ENCODE measurements at places on chromosomes 2 and 18. TPM values are rescaled to one million over a fixed set of nuclear protein-coding genes. Genes with fewer than 3 reads are reported as not detected.
A peak's percentile ranks its signal among the peaks of the same experiment; 100 is the strongest.

- DNase-seq = peak; percentile 72
Measured at GRCh38 chr2:191927319-191927867, 80.5 kb upstream of the CAVIN2 start.

ASIC4 gene
- total RNA-seq = under 0.01 TPM

FZD7 gene
- 14.7 TPM for total RNA-seq

- DNase-seq = no peak
Measured at GRCh38 chr2:238439917-238440316, 13.2 kb downstream of the ASB1 start.

- peak; percentile 13 for DNase-seq
Measured at GRCh38 chr2:169254774-169255173, 107.6 kb downstream of the LRP2 start.

DNA sequence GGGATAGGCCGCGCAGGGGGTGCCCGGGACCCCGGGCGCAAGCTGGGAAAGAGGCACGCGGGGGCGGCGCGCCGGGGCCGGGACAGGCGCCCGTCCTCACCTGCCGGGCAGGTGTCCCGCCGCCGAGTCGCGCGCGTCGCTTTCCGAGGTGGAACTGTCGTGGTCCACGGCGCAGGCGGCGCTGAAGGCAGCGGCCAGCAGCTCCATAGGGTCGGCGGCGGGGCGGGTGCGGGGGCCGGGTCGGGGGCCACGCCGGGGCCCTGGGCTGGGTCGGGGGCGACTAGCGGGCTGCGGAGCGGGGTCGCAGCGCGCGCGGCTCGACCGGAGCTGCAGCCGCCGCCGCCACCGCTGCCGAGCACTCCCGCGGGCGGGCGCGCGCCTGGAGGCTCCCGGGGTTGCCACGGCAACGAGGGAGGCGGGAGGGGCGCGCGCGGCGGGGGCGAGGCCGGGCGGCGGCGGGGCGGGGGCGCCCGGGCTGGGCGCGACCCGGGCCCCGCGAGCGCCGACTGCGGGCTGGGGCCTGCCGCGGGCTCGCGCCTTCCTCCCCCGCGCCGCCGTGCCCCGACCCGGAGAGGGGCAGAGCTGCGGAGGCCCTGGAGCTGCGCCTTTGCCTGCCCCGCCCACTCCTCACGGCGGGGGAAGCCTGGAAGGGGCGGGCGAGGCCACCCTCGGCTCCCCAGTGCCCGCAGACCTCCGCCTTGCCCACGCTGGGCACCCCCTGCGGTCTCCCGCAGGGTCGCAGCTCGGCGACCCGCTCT is 57.9 kb downstream of the SNORC start:
- no peak for DNase-seq

HS6ST1 gene
- total RNA-seq = 17.1 TPM

IL36B gene
- total RNA-seq = not detected

ALK gene
- total RNA-seq = not detected

GCG gene
- not detected for total RNA-seq

GRCh38 chr2:234446404-234447076 is 50.3 kb downstream of the ARL4C start:
- DNase-seq = peak; percentile 19

- DNase-seq = no peak
Measured at GRCh38 chr2:241797441-241798080, 11.4 kb upstream of the NEU4 start.

LYG2 gene
- not detected for total RNA-seq

- DNase-seq = no peak
Measured at GRCh38 chr2:222393733-222394267, 30.5 kb upstream of the SGPP2 start.

GRCh38 chr18:23330423-23330822 is 122.7 kb upstream of the RIOK3 start:
- no peak for DNase-seq

DNA sequence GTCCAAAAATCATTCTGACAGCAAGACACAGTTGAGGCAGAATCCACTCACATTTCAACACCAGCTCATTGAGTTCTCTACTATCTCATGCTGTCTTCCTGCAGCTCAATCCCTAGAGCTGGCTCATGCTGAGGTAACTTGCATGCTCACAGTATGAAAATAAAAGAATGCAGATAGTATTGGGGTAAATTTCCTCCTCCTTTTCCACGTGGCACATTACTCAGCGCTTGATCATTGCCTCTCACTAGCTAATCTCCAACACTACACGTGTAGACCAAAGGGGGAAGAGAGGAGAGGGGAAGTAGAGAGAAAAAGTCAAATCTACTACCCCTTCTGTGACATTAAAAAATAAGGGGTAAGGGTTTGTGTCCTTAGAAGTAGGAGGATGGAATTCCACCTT is 300.6 kb downstream of the AFF3 start:
- DNase-seq = no peak

TPRKB gene
- 20.6 TPM for total RNA-seq

FAM161A gene
- total RNA-seq = 2.2 TPM

TUBB8B gene
- total RNA-seq = 0.32 TPM

DNA sequence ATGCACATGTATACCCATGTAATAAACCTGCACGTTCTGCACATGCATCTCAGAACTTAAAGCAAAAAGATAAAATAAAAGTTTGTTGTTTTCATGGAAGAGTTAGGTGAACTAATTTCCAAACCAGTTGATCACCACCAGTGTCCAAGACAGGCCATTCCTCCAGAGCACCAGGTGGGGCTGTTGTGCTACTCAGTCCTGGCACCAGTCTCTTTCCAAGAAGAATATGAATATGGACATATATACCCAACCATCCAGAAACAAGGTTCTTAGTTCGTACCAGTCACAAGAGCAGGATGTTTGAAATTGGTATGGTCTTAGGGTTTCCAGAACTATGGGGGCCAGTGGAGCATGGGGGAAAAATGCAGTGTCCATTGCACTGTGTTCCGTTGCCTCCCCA is 17.2 kb upstream of the TNP1 start:
- no peak for DNase-seq

EVX2 gene
- total RNA-seq = not detected

GAREM2 gene
- total RNA-seq = 0.97 TPM

DNA sequence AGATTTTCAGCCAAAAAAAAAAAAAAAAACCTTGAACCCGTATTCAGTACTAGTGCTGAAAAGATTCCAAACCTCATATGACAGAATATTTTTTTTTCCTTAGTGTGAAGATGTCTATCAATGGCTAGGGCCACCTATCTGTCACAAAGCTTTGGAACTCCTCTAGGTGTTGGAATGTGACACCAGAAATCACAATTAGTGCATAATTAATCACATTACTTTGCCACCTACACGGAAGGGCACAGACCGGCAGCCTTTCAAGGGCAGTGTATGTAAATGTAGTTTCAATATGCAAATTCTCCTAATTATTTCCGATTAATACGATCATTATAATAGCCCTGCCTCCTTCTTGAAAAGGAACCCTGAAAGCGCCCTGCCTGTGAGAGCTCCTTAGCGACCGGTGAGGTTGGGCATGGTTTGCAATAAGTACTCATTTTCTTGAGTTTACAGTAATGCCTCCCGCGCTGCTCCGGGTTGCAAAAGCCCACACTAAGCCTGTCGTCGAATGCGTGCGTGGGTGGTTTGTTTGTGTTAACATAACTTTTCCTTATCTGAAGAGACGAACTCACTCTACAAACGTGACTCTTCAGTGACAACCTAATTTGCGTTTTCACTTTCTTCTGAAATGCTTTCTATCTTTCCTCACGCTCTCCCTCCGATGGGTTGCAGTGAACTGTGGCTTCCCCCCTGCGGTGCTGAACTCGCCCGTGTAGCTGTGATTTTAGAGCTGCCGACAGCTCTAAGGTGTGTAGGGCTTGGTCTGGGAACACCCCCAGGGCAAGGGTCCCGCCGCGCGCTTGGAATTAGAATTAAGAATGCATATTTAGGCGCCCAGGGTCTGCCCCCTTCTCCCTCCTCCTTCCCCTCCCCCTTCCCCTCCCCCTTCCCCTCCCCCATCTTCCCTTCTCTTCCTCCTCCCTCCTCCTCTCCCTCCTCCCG is 765 bp upstream of the ID2 start:
- DNase-seq = peak; percentile 85

- no peak for DNase-seq
Measured at GRCh38 chr18:28736951-28737350, 560.0 kb upstream of the CDH2 start.

KIF5C gene
- total RNA-seq = under 0.01 TPM

GATA6 gene
- 5.2 TPM for total RNA-seq

- no peak for DNase-seq
Measured at GRCh38 chr2:85441864-85442263, 23.4 kb downstream of the SH2D6 start.

DNA sequence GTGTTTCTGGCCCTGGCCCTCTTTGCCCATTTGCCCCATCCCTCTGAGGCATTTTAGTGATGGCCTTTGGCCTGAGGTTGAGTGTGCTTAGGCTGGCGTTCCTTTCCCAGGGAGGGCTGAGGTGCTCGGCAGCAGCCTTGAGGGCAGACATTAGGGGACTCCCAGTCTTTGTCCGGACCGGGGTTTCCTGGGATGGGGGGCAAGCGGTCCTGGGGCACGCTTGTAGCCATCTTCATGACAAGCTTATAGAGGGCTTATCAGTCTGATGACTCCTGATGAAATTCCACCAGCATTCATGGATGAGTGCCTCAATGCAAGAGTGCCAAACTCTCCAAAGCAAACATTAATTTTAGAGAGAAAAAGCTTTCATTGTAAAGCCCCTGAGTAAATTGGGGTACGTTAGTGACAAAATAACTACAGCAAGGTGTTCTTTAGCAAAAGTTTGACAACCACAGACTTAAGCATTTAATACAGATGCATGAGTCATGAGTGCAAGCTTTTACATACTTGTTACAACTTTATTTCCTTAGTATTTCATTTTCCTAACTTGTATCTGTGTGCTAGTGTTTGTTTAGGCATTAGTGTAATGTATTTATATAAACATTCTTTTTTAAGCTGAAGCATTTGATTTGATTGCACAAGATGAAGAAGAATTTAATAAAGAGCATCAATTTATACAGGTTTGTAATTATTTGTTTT is 45.6 kb downstream of the CEP192 start:
- peak; percentile 49 for DNase-seq

- DNase-seq = peak; percentile 22
Measured at GRCh38 chr2:191221666-191222065, 23.5 kb upstream of the MYO1B start.

CHRND gene
- not detected for total RNA-seq

GRCh38 chr2:160358046-160358445 is 135.6 kb downstream of the RBMS1 start:
- DNase-seq = peak; percentile 55

KCNG2 gene
- under 0.01 TPM for total RNA-seq

DNA sequence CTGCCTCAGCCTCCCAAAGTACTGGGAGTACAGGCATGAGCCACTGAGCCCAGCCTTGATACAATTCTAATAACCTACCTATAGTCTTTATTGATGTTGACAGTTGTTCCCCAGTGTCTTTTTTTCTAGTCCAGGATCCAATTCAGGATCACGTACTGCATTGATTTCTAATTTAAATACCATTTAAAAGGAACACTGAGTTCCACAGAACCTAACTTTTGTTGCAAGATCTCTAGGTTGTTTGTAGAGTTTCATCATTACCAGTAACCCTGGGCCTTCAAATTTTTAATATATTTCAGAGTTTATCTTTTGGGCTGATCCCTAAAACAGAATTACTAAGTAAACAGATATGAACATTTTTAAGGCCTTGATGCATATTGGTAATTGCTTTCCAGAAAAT is 21.1 kb upstream of the TMBIM1 start:
- no peak for DNase-seq

PRKAG3 gene
- total RNA-seq = not detected

DNA sequence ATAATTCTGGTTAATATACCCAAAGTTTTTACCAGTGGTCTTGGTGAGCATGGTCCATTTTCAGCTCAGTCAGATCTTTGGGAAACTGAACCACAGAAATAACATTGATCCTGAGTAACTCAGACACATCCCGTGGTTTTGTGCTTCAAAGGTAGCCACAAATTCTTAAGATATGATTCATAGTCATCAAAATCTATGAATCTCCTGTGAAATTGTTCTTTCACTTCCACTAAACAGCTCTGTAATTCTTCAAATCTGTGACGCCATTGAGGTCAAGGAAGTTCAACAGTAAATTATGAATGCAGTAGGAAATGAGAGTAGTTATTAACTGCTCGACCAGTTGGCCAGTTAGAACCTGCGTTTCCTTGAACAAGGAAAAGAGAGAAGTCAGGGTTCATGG is 147.3 kb downstream of the IRS1 start:
- DNase-seq = peak; percentile 97

SLC20A1 gene
- 66.0 TPM for total RNA-seq

GRCh38 chr2:63738019-63738418 is 103.7 kb upstream of the UGP2 start:
- DNase-seq = no peak

GRCh38 chr2:54672590-54673456 is 50.6 kb upstream of the EML6 start:
- peak; percentile 34 for DNase-seq

C2orf66 gene
- total RNA-seq = not detected

GKN1 gene
- total RNA-seq = 0.32 TPM

DNA sequence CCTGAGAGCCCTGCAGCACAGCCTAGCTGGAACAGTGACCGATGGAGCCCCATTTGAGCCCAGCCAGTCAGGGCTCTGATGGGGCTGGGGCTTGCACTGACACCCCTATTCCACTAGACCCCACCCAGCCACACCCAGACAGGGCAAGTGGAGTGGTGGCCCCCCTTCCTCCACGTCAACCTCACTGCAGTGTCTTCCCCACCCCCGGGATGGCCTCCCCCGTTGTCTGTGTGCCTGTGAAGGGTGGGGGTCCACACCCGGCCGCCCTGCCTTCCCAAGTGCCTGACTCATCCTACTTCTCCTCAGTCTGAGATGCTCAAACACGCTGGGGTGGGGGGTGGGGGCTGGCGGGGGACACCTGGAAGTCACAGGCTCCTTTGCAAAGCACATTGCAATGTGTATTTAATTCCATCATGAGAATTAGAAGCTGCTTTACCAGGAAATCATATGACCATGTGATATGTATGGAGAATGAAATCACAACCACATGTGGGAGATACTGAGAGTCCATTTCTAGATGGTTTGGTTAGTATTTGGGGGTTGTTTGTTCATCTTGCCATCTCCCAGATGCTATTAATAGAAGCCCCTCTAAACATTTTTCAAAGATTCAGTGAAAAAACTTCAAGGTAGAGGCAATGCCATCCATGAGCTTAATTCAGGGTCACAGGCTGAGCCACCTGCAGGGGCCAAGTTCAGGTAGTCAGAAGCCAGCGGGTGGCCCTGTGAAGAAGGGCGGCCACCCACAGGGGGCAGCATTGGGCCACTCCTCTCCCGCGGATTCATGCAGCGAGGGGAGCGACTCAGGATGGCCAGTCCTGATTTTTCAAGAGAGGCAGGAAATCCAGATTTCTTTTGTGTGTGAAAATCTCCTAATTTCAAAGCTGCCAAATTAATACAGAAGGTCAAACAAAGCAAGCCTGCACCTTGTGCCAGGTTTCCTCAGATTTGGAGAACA is 22.7 kb upstream of the GMPPA start:
- peak; percentile 56 for DNase-seq

All from fibroblast of villous mesenchyme (primary cell).